AG20443 (cell line): ENCODE measurements at places on chromosomes 1 and 21.

DNA sequence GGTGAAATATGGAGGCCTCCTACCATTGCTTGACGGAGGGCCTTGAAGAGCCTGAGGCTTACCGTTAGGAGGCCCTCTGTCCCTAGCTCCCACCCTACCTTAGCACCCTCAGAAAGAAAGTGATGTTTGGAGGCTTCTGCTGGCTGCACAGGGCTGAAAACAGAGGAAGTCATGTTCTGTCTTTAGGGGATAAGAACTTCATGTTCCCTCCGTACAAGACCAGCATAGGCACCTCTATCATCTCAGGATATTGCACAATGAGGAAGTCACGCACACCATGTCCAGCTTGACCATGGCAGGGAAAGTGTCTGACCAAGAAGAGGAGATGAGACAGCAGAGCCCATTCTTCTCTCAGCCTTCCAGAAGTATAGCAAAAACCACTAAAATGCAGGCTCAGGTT lies 13.8 kb downstream of the ADORA3 start:
- DNase-seq, result no peak

GRCh38 chr1:199223936-199224335 lies 585.1 kb downstream of the PTPRC start:
- DNase-seq, result no peak

- DNase-seq, result no peak
Observed at GRCh38 chr1:183544598-183545297, 45.5 kb downstream of the NCF2 start.

GRCh38 chr1:17075470-17076255 lies 21.8 kb upstream of the SDHB start:
- DNase-seq, result peak; percentile 34

GRCh38 chr1:31776032-31776431 lies 11.9 kb upstream of the ADGRB2 start:
- DNase-seq, result no peak

DNA sequence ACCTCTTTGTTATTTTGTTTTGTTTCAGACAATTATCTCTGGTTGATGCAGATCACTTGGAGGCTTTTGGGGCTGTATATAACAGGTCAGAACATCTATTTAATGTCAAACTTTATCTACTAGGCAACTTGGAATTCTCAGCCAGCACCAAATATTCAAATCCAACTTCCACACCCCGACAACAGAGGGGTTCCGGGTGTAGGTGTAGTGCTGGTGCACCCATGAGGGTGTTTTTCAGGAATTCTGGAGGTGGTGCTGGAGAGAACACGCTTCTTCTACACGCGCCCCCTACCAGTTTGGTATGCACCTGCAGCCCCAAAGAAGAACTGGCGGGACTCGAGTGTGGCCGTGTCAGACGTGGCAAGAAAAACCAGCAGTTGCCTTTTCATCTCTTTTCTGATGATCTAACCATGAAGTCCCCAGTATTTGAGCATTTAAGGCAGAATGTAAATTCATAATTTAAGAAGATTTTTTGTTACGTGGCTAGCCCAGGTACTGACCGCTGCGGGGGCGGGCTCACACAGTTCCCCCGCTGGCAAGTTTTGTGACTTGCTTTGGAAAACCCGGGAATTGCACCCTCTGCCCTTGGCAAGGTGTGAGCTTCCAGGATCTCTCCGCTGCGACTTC lies 462 bp upstream of the TLCD4 start:
- peak; percentile 39 for DNase-seq

DNA sequence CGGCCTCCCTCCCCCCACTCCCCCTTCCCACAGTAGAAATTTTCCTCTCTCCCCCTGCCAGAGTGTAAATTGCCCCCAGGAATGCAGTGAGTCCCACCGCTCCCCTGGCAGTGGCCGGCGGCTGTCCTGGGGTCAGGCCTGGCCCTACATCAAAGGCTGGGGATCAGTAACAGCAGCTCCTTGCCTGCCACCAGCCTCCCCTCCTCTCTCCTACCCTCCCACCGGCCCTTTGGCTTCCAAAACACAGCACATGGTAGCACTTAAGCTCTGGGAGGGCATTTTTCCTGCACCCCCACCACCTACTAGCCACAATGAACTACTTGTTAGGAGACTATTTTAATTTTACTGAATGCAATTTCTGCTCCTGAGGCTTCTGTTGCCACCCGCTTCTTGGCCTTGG lies 9.0 kb upstream of the COL8A2 start:
- no peak for DNase-seq

DNA sequence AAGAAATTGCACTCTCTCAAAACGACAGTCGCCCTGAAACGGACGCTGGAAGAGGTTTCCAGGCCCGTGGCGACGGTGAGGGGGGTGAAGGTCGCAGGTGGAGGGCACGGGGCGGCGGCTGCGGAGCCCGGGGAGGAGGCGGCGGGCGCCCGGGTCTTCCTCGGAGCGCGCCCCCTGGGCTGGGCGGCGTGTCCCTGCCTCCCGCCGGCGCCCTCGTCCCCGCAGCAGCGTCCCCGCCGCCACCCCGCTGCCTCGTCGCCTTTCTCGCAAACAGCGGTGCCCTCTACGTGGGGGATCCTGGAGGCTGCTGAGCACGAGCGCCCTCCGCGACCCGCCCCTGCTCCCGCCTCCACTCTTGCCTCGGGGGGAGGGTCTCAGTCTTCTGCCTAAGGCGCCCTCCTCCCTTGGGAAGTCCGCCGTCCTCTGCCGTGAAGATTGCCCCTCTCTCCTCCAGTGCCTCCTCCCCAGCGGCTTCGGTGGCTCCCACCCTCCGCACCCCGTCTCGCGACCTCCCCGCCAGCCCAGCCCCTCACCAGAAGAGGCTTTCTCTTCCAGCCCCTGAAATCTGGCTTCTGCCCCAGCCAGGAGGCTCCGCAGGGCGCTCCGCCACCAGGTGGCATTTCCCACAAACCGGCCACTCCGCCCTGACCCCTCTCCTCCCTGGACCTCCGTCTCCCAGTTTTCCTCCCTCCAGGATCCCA lies 227.4 kb downstream of the SDCCAG8 start:
- DNase-seq, result no peak
